ENCODE measurements at places on chromosomes 1 and 21. TPM values are rescaled to one million over a fixed set of nuclear protein-coding genes. Genes with fewer than 3 reads are reported as not detected.

GRCh38 chr1:237429252-237429651 is 387.3 kb downstream of the RYR2 start:
- H3K36me3 ChIP-seq: no peaks in the 10 kb centered on the region
- no peaks in the 10 kb centered on the region for H3K4me1 ChIP-seq
- no peak overlapping the region for H3K4me3 ChIP-seq
- no peak for DNase-seq
- H3K27ac ChIP-seq: no peak overlapping the region

DNA sequence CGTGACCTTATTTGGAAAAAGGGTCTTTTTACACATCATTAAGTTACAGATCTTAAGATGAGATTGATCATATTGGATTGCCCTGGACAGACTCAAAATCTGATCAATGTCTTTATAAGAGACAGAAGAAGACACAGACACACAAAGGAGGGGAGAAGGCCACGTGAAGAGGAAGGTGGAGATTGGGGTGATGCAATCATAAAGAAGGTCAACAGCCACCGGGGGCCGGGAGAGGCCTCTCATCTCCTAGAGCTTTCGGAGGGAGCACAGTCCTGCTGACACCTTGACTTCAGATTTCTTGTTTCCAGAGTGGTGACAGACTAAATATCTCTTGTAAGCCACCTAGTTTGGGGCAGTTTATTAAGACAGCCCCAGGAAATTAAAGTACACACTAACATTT is 204.6 kb upstream of the CSF3R start:
- H3K4me3 ChIP-seq: no peak overlapping the region
- no peaks in the 10 kb centered on the region for H3K4me1 ChIP-seq
- no peak overlapping the region for H3K27ac ChIP-seq
- no peaks in the 10 kb centered on the region for H3K36me3 ChIP-seq

- no peak for DNase-seq
- no peaks in the 10 kb centered on the region for H3K36me3 ChIP-seq
- H3K4me3 ChIP-seq: no peak overlapping the region
These were observed 195.2 kb upstream of the HOOK1 start for GRCh38 chr1:59619557-59619956.

DNA sequence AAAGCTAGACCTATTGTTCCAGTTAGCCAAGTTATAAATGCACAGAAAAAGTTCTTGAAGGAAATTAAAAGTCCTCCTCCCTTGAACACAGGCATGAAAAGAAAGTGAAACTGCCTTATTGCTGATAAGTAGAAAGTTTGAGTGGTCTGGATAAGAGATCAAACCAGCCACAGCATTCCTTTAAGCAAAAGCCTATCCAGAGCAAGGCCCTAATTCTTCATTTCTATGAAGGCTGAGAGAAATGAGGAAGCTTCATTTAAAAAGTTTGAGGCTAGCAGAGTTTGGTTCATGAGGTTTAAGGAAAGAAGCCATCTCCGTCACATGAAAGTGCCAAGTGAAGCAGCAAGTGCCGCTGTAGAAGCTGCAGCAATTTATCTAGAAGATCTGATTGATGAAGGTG is 2.7 kb upstream of the SSX2IP start:
- H3K4me3 ChIP-seq: no peak overlapping the region
- no peak for DNase-seq
- H3K27me3 ChIP-seq: no peaks in the 10 kb centered on the region
- H3K27ac ChIP-seq: no peak overlapping the region
- H3K4me1 ChIP-seq: peaks cover 9% of the 10 kb centered on the region
- H3K36me3 ChIP-seq: no peaks in the 10 kb centered on the region

GRCh38 chr1:63968663-63969440 is 195.0 kb downstream of the ROR1 start:
- H3K36me3 ChIP-seq: no peaks in the 10 kb centered on the region
- DNase-seq: no peak
- no peak overlapping the region for H3K4me3 ChIP-seq
- H3K27ac ChIP-seq: no peak overlapping the region
- no peaks in the 10 kb centered on the region for H3K27me3 ChIP-seq

DNA sequence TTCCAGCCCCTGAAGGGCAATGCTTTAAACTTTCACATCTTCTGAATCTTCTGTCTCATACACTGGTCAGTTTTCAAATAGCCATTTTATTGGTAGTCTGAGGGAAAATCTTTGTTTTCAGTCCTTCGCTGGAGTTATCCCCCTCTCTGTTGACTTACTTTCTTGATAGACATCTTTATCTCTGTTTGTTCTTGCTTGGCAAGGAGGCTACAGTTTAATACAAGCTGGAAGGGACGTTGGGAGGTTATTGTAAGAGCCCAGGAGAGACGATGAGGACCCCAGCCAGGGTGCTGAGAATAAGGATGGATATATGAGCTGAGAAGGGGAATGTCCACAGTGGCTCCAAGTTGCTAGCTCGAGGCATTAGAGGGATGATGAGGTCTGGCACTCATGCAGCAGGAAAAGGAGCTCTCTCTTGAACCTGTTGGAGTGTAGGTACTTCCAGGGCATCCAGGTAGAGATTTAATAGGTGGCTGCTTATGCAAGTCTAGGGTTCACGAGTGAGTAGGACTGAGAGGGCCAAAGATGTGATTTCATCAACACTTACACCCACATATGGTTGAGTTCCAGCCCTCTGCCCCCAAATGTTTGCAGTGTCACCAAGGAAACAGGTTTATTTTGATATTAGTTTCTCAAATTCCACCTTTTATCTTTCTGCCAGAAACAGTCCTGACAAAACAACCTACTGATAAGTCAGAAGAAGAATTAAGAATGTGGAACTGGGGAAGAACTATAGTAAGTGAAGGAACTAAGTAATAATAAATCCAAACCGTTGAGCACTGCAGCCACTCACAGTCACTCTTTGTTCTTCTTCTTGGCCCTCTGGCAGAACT is 237.3 kb upstream of the PROX1 start:
- no peak overlapping the region for H3K4me3 ChIP-seq
- no peaks in the 10 kb centered on the region for H3K27me3 ChIP-seq
- H3K4me1 ChIP-seq: no peaks in the 10 kb centered on the region
- H3K36me3 ChIP-seq: no peaks in the 10 kb centered on the region
- no peak overlapping the region for H3K27ac ChIP-seq
- no peak for DNase-seq

GRCh38 chr1:90114521-90115141 is 119.7 kb downstream of the ZNF326 start:
- no peaks in the 10 kb centered on the region for H3K4me1 ChIP-seq
- no peak overlapping the region for H3K4me3 ChIP-seq
- no peak overlapping the region for H3K27ac ChIP-seq
- DNase-seq: peak; percentile 56
- no peaks in the 10 kb centered on the region for H3K27me3 ChIP-seq

DNA sequence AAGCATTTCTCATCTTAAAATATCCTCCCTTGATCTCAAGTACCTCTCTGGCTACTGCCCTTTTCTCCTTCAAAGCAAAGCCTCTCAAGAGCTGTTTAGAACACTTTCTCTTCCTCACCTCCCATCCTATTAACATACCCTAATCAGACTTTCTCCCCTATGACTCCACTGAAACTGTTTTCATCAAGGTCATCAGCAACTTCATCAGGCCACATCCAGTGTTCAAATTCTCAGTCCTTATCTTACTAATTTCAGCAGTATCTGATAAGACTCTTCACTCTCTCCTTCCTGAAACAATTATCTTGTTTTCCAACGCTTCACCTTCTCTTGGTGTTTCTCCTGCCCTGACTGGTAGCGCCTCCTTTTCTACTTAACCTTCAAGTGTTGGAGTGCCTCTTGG is 1.5 kb upstream of the RAP1A start:
- peaks cover 4% of the 10 kb centered on the region for H3K4me1 ChIP-seq
- no peak overlapping the region for H3K27ac ChIP-seq

GRCh38 chr1:176994931-176995596 is 169.4 kb downstream of the ASTN1 start:
- no peak for DNase-seq
- no peaks in the 10 kb centered on the region for H3K36me3 ChIP-seq
- no peak overlapping the region for H3K27ac ChIP-seq
- no peaks in the 10 kb centered on the region for H3K27me3 ChIP-seq
- H3K4me3 ChIP-seq: no peak overlapping the region

- H3K36me3 ChIP-seq: no peaks in the 10 kb centered on the region
- DNase-seq: no peak
- H3K27ac ChIP-seq: no peak overlapping the region
- no peaks in the 10 kb centered on the region for H3K4me1 ChIP-seq
- H3K27me3 ChIP-seq: no peaks in the 10 kb centered on the region
These were observed 872.7 kb upstream of the ADAMTS5 start for GRCh38 chr21:27839512-27840115.

GRCh38 chr1:32848354-32849063 is 22.2 kb downstream of the FNDC5 start:
- DNase-seq: no peak
- no peak overlapping the region for H3K27ac ChIP-seq
- H3K27me3 ChIP-seq: no peaks in the 10 kb centered on the region
- H3K4me3 ChIP-seq: no peak overlapping the region
- H3K36me3 ChIP-seq: peaks cover 34% of the 10 kb centered on the region

DNA sequence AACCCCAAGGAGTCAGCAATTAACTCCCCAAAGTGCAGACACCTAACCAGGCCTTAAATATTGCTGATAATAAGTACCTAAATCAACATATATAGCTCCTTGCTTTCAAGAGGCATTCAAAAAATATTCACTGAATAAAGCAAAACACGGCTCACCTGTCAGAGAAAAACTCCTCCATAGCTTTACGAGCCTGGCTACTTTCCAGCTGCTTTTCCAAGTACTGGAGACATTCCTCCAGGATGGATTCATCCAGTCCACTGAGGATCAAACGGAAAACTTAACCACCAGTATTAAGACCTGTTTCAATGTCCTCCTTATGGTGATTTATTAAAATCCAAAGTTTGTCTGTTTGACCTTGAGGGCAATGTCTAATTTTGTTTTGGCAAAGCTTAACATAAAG is 44.6 kb downstream of the UBR4 start:
- H3K4me1 ChIP-seq: no peaks in the 10 kb centered on the region
- no peaks in the 10 kb centered on the region for H3K27me3 ChIP-seq
- no peak overlapping the region for H3K4me3 ChIP-seq
- peaks cover 56% of the 10 kb centered on the region for H3K36me3 ChIP-seq
- DNase-seq: no peak

DNA sequence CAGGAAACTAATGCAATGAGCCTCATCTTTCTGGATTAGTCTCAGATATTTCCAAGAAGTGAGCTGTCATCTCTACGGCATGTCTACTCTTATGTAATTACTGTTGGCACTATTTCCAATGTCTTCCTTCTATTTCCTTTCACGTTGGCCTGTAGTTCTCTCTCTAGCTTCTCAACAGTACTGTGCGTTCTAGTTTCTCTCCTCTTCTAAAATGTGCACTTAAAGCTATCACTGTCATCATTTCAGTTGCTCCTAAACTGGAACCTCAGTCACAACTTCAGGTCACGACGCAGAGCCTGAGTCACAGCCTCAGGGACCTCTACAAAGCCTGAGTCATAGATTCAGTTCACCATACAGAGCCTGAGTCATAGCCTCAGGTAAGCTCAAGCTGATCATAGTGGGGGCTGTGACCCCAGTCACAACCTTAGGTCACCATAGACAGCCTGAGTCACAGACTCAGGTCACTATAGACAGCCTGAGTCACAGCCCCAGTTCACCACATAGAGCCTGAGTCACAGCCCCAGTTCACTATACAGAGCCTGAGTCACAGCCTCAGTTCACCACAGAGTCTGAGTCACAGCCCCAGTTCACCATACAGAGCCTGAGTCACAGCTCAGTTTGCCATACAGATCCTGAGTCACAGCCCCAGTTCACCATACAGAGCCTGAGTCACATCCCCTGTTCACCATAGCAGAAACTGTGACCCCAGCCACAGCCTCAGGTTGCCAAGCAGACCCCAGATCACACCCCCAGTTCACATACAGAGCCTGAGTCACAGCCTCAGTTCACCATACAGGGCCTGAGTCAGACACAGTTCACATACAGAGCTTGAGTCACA is 13.0 kb downstream of the WNT9A start:
- H3K27ac ChIP-seq: no peak overlapping the region
- H3K4me1 ChIP-seq: peaks cover 5% of the 10 kb centered on the region
- no peak overlapping the region for H3K4me3 ChIP-seq

DNA sequence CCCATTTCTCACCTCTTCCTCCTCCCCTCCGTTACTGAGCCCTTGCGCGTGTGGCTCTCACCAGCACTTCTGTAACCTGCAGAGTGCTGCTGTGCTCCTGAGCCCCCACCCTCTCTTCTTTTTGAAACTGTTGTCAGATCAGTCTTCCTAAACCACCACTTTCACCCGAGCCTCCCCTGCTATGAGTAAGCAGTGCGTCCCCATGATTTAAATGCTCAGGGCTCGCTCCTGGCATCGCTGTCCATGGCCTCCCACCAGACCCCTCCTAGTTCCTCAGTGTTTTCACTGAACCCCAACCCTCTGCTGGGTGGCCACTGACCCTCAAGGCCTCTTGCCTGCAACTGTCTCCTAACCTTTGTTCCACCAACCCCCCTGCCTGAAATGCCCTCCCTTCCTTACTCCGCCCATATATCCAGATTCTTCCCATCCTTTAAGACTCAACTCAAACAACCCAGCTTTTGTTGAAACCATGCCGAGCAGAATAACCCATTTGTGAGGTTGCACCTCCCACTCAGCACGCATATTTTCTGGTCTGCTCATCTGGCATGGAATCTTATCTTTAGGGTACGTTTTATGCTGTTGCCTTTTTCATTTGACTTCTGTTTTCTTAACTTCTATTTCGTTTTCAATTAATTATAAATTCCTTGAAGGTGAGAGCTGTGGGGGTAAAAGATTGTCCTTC is 64.5 kb upstream of the FAM3B start:
- DNase-seq: no peak
- no peak overlapping the region for H3K4me3 ChIP-seq
- peak overlapping the region; percentile 76 for H3K27ac ChIP-seq
- H3K36me3 ChIP-seq: peaks cover 17% of the 10 kb centered on the region

KCNA3 gene
- 4.0 TPM for total RNA-seq

PAQR6 gene
- 43.1 TPM for total RNA-seq

PRDM16 gene
- total RNA-seq: 8.1 TPM

ECM1 gene
- 2.1 TPM for total RNA-seq

PKP1 gene
- total RNA-seq: 0.22 TPM

All from spinal cord (tissue), 10 donors.